Stimulated activated CD8-positive, alpha-beta memory T cell treated with anti-CD3 and anti-CD28 coated beads, Interleukin-4, amount 100 ng/mL, for 4 hours (primary cell): ENCODE measurements at places on chromosomes 11 and 22.

GRCh38 chr11:128334311-128335044 lies 252.9 kb downstream of the ETS1 start:
- DNase-seq, result no peak

GRCh38 chr11:93734427-93735222 lies 6.7 kb downstream of the TAF1D start:
- DNase-seq, result no peak

- no peak for DNase-seq
These were observed 72.5 kb downstream of the GLYATL1 start for GRCh38 chr11:59011655-59012397.

DNA sequence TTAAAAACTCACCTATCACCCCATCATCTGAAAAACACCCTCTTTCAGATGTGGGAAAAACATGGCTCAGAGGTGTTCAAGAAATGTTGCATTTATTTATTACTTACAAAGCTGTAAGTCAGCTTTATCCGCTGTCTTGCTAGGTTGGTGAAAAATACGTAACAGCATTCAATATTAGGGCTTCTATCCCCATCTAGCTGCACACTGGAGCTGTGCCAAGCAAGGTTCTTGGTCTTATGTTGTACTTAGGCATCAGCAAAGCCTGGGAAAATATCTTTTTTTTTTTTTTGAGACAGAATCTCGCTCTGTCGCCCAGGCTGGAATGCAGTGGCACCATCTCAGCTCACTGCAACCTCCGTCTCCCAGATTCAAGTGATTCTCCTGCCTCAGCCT lies 7.5 kb downstream of the SERPING1 start:
- no peak for DNase-seq

GRCh38 chr11:124884340-124884739 lies 13.3 kb downstream of the ROBO4 start:
- no peak for DNase-seq

DNA sequence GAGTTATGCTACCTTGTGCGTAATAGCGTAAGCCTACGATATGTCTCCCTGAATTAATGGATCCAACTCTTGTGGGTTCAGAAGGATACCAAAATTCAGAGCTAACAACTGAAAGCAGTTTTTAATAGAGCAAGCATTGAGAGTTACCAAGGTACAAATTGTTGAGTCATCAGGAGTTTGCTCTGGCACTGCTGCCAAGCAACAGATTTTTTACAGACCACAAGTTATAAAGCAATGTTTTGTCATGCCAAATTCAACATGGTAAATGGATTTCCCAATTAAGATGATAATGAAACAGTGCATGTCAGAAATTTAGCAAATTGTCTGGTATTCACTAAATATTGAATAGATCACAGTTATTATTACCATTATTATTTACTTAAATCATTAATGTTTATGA lies 295.6 kb downstream of the NELL1 start:
- DNase-seq, result no peak

- no peak for DNase-seq
These were observed 822 bp downstream of the MARK2 start for GRCh38 chr11:63839508-63840355.

- DNase-seq, result no peak
These were observed 766.4 kb upstream of the LUZP2 start for GRCh38 chr11:23730307-23730998.

DNA sequence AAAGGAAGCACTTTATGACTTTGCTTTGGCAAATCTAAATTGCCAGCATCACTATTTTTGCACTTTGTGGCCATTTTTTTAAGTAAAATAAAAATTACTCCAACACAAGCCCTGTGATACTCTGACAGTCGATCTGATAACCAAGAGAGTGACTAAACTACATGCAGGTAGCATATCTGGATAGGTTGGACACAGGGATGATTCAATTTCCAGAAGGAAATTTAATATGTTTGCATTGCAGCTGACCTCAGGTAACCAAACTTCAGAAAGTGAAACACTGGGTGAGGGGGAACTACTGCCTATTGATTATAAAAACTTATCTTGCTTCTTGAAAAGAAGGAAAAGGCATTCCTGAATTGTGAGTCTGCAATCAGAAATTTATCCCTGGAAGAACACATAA lies 13.9 kb downstream of the OR5B3 start:
- DNase-seq, result no peak

DNA sequence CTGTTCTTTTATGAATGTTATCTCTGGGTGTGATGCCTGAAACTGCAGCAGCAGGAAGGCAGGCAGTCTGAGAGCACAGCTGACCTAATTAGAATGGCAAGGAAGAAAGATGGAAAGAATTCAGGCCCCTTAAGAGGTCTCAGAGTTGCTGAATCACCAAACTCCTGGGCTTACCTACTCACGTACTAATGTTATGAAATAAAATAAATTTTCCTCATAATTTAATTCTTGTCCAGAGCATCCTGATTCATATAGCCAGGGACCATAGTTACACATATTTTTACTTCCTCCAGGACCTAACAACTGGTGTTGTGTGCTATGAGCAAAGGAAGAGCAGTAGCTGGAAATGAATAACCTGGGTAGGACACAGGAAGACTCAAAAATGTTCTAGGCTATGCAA lies 41.9 kb downstream of the SNX19 start:
- DNase-seq, result no peak

DNA sequence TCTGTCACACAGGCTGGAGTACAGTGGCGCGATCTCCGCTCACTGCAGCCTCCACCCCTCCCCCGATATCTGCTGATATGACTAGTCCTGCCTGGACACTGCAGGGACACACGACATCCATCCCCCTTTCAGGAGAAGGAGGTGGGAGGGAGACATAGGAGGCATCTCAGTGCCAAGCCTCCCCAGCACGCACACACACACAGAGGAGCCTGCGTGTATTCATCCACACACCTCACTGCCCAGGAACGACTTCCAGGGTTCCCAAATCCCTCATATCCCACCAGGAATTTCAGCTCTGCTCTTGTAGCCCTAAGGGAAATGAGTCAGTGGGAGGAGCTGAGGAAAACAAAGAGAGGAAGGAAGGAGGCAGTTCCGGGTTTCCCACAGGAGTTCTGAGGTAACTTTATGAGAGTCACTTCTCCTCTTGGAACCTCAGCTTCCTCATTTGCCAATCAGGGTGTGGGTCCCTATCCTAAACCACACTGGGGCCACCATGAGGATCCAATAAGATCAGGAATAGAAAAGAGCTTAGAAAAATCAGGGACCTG lies 37.2 kb upstream of the ACER3 start:
- no peak for DNase-seq

DNA sequence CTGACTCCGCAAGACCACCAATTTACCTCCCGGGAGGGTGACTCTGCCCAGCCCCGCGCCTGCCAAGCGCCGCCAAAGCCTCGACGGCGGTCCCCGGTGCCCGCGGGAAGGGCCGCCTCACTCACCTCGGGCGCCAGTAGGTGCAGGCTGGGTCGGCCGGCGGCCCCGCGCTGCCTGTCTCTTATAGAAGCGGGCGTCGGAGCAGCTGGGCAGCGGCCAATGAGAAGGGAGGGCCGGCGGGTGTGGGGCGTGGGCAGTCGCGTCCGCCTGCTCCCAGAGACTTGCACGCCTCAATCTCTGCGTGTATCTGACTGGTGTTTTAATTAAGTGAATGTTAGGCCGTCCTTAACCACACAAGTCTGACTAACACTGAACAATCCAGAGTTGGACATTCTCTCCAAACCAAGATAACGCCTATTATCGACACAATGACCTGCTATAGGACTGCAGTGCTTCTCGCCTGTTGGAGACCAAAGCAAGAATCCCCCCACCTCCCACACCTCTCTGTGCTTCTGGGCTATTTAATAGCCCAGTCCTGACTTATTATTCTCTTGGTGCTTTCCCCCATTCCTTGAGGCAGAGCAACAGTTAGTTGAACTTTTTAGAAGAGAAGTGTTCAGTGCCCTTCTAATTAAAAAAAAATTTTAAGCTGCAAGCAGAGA lies at the start of gene TPH1:
Gene TPH1 (minus strand): TSS at position 154 of the 662 bp plus-strand sequence. CDS start 5,507 bp downstream, outside the sequence.
- DNase-seq, result no peak
